AG09319 (cell line): ENCODE measurements at places on chromosomes 3 and 15.

DNA sequence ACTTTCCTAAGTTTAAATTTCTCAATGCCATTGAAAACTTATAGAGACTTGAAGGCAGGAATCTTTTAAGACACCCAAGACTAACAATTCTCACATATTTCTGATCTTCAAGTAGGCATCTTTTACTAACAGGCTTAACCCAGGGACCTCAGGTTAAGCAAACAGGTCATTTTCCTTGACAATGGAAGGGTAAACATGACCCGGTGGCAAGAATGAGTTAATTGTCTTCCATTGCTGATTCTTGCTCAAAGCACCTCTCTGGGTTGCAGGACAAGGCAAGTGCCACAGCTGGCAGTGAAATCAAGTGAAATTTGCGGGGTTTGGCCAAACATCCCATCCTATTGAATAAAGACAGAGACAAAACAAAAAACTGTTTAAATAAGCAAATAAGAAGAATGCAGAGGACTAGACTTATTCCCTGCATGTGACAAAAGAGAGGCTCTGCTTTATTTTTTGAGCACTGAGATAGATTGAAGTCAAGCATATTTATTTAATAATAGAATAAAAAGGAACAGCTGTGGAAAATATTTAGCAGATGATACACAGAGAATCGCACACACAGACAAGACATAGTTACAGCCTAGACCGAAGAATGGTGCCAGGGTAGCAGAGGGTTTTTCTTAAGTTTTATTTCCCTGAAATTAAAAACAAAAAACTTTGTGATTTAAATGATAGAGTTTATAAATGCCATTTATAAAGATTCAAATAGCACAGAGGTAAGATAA, 56.0 kb upstream of the MITF start:
- no peak for DNase-seq

DNA sequence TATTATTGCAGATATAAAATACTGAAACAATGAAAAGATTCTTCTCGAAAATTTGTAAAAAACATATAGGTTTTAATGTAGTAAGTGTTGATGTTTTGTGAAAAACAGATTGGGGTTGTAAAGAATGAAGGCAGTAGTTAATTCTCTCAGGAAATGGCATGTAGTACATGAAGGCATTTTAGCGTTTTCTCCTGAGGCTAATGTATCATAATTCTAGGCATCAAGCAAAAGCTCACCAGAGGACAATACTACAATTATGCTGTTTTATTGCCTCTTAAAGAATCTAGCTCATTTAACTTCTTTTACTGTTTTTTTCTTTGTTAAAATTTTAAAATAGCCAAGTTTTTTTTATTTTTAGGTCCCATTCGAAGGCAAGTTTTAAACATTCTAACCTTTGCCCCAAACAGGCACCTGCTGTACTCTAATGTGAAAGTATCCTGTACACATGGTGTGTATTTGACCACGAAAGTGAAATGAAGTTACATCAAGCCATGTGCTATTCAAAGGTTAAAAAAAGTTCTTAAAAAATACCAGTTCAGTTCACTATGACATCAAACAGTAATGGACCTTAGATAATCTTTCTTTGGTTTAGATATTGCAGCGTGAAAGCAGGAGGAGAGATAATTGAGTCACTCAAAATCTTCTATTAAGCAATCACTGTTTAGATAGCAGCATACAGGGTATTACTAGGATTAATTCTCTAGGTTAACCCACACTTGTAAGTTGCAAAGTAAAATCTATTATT, 163.6 kb downstream of the ECT2 start:
- no peak for DNase-seq

DNA sequence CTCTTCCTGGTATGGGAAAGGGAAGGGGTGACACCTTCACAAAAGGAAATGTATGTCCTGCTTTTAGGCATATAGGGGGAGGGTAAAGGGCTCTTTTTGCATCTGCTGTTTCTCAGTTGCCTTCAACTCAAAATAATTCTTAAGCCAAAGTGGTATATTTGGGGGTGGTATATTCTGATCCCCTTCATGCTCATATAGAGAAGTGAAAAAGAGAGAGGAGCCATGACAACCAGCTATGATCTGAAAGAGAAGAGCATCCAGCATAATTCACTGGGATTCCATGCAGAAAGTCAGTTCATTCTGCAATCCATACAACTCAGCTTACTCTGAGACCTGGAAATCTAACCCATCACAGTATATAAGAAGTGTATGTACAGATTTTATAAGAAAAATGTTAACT, 22.3 kb downstream of the DENND6A start:
- DNase-seq, result no peak

DNA sequence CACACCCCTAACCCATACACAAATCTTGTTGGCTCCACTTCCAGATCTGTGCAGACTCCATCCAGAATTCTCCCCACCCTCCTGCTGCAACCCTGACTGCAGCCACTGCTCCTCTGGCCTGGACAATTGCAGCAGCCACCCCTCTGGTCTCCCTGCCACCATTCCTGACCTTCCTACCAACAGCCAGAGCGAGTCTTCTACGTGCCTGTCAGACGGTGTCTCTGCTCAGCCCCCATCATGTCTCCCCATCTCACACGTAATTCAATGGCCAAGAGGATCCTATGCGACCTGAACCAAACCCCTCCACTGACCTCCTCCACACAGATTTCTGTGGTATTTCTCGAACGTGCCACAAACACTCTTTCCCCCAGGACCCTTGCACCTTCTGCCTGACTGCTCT, 103.3 kb downstream of the TPRA1 start:
- DNase-seq, result no peak

DNA sequence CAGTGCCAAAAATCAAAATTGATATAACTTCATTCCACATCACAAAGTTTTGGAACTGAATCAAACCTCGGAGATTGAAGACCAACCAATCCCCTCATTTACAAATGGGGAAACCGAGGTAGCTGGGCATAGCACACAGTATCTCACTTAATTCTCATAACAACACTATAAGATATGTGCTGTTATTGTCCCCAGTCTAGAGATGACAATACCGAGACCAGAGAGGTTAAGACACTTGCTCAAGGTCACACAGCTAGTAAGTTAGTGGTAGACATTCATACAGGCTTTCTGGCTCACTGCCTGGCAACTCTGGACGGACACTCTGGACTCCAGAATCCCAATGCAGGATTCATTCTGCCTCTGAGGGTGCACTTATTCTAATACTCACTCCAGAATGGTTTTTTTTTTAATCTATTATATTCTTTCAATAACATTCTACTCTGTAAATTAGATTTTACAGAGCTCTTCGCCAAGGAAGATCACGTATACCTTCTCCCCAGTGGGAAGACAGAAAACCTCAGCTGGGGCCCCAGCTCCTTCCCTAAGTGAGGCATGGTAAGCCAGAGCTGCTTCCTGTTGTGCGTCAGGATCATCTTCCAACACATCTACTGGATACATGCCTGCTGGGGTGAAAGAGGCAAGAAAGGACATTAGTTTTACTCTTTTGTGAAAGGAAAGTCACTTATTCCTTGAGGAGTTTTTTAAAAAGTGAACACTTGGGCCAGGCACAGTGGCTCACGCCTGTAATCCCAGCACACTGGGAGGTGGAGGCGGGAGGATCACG, 128.4 kb upstream of the IGF1R start:
- no peak for DNase-seq

DNA sequence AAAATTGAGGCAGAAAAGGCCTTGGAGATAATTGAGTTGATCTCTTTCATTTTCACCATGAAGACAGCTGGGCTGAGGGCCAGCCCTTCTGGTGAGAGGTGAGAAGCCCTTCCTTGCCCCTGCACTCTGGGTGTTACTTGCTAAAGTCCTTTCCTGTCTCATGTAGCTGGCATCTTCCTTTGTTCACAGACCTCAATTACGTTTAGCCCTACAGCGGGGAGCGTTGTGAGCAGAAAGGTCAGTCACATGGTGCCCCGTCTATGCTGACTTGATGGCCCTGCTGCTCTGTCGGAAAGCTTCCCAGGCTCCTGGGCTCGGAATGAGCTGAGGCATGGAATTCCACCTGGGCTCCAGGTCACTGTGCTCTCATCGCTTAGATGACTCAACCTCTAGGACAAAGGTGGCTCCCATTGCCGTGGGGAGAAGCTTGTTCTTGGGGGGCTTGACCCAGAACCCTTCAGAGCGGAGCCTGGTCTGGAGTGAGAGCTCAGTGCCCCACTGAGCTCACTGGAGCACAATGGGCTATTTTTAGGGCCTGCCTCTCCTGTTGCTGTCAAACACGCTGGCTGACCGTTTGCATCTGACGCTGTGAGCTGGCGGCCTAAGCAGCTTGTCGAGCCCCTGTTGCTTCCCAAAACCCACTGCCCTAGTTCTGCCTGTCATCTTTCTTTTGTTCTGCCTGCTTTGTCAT, 47.0 kb downstream of the RPLP1 start:
- no peak for DNase-seq

- no peak for DNase-seq
Observed at GRCh38 chr3:175735866-175736265, 876.7 kb downstream of the NAALADL2 start.

GRCh38 chr15:100602823-100603393, 519 bp downstream of the ASB7 start:
- no peak for DNase-seq

GRCh38 chr3:144104186-144104585, 132.6 kb downstream of the DIPK2A start:
- DNase-seq, result no peak

- no peak for DNase-seq
Observed at GRCh38 chr15:62094388-62094787, 27.6 kb downstream of the C2CD4A start.

DNA sequence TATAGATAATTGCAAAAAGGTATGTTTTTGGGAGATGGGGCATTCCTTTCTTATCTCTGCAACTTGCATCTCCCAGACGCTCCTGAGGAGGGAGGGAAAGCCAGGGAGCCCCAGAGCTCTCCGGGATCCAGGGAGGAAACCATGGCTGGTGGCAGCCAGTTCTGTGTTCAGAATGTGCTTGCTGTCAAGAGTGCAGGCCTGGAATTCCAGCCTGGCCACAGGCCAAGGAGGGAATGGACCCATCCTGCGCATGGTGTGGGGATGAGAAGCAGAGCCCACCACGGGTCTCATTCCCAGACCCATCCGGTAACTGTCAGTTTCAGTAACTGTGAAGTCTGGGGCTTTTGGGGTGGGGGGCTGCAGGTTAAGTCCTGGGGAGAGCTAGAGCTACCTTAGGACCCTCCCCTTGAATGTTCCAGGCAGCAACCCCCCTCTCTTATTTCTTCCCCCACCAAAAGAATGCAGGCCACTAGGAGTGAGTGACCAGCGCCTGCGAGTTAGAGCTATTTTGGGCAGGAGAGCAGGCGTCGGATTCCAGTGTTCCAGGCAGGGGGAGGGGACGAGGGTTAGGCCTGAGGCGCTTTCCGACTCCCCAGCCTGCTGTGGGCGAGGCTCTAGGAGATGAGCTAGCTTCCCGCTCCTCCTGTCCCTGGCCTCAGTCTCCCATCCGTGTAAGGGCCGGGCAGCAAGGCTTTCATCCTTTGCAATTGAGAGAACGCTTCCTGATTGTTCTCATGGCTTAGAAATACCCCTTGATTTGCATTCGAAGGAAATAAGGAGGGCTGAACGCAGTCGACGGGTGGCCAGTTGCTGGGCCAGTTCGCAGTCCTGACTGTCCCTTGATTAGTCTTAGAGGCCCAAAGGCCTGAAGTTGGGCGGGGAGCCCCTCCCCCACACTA, 781 bp upstream of the DAG1 start:
- peak; percentile 57 for DNase-seq

DNA sequence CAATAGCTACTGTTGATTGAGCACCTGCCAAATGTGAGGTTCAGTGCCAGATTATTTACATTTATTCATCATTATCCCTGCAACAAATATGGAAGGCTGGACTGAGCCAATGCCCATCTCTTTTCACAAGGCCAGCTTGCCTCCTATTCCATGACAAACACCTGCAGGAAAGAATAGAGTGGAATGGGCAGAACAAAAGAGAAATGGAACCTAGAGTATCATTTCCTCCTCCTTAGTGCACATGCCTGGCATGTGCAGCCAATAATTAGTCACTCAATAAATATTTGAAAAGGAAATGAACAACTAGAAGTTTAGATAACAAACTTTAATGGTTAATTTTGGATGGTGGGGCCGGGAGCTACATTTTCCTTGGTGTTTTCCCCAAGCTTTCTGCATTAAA, 61.4 kb upstream of the MYRIP start:
- no peak for DNase-seq

GRCh38 chr15:41979493-41980266, 7.3 kb upstream of the EHD4 start:
- no peak for DNase-seq

DNA sequence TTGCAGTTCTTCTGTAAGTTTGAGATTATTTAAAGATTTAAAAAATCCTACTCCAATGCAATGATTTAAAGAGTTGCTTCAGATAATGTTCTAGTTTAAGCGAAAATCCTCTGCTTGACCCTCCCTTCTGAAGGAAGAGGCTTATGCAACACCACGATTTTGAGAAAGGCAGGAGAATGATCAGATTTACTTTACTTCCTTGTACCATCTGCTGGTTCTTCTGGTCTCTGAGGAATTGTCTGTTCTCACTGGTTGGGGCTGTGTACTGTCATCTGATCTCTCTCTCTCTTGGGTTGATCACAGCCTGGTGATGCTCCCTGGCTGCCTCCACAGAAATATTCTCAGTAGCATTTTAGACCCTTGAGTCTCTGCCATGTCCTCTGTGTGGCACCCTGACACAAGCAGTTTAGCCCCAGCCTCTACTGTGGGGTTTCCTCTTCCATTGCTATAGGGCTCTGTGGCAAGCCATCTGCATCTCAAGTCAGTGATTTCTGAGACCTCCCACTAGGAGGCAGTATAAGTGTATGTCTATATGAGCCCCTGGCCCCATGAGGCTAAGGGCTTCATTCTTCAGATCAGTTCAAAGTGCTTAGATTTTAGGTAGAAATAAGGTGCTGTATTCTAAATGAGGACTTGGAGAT, 50.8 kb upstream of the PLAAT1 start:
- no peak for DNase-seq

GRCh38 chr15:67076147-67076843, 10.9 kb downstream of the SMAD3 start:
- no peak for DNase-seq

GRCh38 chr3:119745942-119746341, 36.0 kb upstream of the NR1I2 start:
- DNase-seq, result no peak

DNA sequence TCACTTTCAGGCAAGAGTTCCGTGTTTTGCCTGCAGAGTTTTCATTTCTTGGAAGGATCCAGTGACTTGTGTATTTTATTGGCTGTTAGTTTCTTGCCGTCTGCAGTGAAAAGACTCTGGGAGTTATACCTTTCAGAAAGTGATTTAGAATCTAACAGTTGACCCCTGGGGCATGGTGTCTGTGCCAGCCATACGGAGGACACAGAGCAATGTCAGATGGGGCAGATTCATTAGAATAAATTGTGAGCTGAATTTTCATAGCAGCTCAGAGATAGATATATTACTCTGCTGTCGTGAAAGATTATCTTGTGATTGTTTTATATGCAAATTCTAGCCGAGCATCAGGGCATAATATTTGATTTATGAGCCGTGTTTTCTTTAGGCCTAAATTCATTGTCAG, 131.6 kb downstream of the SV2B start:
- DNase-seq, result no peak

DNA sequence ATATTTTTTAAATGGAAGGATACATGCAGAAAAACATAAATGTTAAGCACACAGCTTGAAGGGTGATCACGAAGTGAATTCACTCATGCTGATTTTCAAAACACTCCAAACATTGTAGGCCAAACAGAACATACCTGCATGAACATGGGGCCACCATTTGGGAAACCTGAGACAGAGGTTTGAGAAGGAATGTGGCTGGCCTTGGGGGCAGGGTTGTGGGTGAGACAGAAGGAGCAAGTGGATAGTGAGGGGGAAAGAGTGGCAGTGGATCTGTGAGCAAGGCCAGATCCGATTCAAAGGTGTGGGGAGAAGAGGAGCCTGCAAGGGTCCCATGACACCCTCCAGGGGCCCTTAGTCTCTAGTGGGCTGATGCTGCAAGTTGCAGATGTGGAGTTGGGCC, 94.9 kb downstream of the HMG20A start:
- no peak for DNase-seq
